Neural crest cell (in vitro differentiated cells): ENCODE measurements at places on chromosomes 13 and 19. TPM values are rescaled to one million over a fixed set of nuclear protein-coding genes. Genes with fewer than 3 reads are reported as not detected.

GET3 gene
- total RNA-seq = 72.5 and 75.9 TPM in 2 replicates

ZNF709 gene
- 8.8 and 8.9 TPM in 2 replicates for total RNA-seq

PDX1 gene
- total RNA-seq = not detected in 2 replicates

ZNF667 gene
- total RNA-seq = not detected in 2 replicates

CRX gene
- not detected in 2 replicates for total RNA-seq

ZNF560 gene
- total RNA-seq = 0.12 TPM in 1 of 2 replicates, not detected in the other

SIN3B gene
- total RNA-seq = 59.9 and 64.4 TPM in 2 replicates

ZNF471 gene
- not detected in 2 replicates for total RNA-seq

- no peak for DNase-seq
Observed at GRCh38 chr13:30799356-30799824, 64.0 kb downstream of the ALOX5AP start.

DNA sequence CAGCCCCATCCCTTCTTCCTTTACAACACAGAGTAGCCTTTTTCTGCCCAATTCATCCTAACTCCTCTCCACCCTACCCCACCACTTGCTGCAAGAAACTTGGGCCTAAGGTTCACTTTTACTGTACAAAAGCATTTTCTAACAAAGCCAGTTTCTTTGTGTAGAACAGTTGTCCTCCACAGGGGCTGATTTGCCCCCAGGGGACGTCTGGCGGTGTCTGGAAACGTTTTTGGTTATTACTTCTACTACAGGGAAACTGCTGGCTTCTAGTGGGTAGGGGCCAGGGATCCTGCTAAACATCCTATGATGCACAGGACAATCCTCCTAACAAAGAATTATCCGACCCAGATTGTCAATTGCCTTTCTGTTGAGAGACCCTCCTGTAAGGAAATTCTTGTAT, 7.3 kb upstream of the LMO7 start:
- no peak for DNase-seq

DNA sequence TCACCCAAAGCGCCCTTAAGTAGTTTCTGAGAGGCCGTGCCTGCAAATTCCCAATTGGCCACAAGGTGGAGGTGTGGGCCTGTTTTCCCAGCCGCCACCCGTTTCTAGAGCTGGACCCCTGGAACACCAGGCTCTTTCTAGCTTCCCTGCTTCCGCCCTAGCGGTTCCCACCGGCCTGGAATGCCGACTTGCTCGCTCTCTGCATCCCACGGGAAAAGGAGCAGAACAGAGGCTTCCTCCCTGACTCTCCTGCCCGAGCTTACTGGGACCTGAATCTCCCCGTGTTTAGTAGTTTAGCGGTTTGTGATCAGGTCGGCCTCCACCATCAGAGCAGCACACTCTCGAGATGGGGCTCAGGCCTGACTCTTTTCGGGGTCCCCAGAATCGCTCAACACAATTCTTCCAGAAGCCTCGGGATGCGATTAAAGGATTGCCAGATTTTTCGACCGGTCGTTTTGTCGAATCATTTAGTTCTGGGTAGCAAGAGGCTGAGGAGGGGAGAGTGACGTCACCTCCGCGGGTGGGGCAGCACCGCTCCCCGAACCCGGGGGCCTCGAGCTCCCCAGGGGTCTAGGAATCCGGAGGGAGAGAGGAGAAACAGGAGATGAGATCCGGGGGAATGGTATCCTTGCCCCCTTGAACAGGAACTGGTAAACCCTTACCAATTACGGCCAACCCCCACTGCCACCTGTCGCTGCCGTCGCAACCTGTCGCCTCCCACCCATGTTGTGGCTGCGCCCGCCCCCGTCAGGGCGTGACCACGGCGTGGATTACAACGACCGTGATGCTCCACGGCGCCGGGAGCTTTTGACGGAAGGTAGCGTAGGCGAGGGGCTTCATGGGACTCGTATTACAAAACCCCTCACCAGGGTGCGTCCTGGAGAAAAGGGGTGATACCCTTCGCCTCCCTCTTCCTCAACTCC, 8.0 kb downstream of the NAPSA start:
- DNase-seq = peak; percentile 67

GRCh38 chr19:29690842-29691241, 24.2 kb downstream of the C19orf12 start:
- DNase-seq = no peak

GRCh38 chr13:110361365-110361911, 54.4 kb downstream of the COL4A2 start:
- no peak for DNase-seq

DNA sequence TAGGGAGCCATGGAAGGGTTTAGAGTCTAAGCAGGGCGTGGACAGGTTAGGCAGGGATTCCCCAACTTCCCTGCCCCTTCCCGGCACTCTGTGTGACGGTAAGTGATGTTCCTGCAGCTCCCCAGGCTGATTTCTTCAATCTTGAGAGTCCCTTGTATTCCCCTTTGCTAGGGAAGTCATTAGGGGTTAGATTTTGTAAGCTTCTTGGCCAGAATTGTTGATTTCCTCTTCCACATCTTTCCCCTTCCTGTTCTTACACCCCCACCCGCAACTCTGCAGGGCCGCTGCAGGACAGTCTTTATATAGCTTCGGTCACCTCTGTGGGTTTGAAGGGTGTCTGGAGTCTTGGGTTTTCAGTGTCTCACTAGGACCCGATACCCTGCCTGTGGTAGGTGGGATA, 10.6 kb upstream of the ADGRE1 start:
- no peak for DNase-seq

- no peak for DNase-seq
Observed at GRCh38 chr19:56145698-56146097, 4.6 kb downstream of the ZNF444 start.

DNA sequence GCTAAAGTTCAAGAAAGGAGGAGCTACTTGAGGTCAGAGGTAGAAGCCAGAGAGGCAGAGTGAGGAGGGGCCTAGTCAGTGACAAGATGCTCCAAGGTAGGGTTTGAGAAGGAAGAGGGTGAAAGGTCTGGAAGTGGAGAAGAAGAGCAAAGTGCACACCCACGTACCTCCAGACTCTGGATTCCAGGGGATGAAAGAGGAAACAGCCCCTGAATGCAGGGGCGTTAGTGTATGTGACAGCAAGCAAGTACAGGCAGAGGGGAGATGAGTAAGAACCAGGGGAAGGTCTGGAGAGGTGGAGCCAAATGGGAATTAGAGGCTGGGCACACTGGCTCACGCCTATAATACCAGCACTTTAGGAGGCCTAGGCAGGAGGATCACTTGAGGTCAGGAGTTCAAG, 8.7 kb downstream of the RPS28 start:
- DNase-seq = no peak

DNA sequence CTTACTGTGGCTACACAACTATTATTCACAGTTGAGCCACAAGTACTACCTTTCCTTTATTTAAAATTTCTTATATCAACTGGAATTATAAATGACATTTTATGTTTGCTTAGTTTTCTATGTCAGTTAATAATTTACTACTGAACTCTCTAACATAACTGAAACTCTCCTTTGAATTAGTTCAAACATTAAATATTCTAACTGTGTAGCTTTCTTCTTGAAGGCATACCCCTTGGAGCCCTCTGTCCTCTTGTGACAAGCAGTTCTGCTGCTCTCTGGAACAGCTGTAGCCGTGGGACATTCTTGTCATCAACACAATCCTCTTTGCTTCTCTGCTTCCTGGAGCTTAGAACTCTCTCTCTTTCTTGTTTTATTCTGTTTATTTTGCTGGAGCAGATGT, 244.8 kb downstream of the NHLRC3 start:
- DNase-seq = no peak

DNA sequence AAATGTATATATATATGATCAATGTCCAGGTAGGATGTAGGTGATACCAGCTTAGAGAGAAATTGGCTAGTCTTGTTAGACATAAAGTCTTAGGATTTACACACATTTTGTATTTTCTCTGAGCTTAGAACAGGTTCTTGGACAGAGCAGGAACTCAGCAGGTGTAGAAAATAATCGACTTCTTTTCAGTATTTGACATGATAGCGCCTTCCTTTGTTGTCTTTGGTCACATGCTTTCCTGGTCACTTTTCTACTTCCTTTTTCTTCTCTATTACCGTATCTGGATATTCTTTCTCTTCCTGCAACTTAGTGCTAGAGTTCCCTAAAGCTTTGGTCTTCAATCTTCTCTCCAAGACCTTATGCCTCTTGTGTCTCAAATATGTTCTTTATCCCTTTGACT, 107.4 kb downstream of the LRCH1 start:
- no peak for DNase-seq

- no peak for DNase-seq
Observed at GRCh38 chr13:113552079-113552478, 32.5 kb upstream of the TFDP1 start.

- DNase-seq = no peak
Observed at GRCh38 chr19:3350014-3350663, 16.2 kb upstream of the NFIC start.

DNA sequence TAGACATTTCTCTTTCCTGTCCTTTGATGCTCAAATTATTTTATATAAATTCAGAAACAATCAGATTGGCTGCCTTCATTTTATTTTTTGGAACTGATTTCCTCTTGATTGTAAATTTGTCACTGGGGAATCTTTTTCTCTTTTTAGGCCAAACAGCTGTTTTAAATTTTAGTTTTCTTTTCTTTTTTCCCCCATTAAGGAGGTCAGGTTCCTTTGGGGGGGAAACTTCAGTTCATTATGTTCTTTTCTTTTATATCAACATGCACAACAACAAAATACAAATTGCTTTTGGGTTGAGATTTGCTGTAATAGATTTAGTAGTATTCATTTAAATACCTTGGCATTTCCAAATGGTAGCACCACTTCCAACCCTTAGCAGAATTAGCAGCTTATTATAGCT, 264.8 kb upstream of the SPRY2 start:
- DNase-seq = no peak

- no peak for DNase-seq
Observed at GRCh38 chr13:21849323-21849722, 178.4 kb downstream of the FGF9 start.

DNA sequence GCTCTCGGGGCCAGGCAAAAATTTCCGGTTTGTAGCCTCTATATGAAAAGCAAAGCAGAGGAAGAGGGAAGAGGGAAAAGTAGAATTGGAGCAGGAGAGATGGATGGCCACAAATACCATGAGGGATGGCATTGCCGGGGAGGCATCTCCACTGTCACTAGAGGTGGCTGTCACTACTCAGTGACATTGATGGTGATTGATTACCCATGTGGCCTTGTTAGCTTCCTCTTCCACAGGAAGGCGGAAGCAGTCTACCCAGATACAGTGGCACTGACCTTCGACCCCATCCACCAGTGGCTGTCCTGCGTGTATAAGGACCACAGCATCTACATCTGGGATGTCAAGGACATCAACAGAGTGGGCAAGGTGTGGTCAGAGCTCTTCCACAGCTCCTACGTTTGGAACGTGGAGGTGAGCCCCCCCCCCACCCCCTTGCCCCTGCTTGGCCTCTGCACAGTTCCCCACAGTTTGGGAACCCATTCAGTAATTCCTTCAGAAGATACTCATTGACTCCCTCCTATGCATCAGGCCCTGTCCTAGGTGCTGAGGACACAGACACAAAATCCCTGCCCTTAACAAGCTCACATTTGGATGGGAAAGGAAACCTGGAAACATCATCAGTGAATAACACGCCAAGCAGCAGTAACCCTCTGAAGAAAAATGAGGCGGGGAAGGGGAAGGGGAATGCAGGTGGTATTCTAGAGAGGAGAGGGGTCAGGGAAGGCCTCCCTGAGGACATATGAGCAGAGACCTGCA, 18.6 kb downstream of the WDR62 start:
- DNase-seq = no peak

- DNase-seq = no peak
Observed at GRCh38 chr13:51549050-51549449, 35.2 kb upstream of the WDFY2 start.

GRCh38 chr13:111659842-111660241, 339.4 kb downstream of the TEX29 start:
- DNase-seq = no peak

- DNase-seq = peak; percentile 11
Observed at GRCh38 chr13:46866150-46866549, 30.7 kb downstream of the HTR2A start.
